Heart right ventricle (tissue), 16 donors: ENCODE measurements at places on chromosomes 1 and 21. TPM values are rescaled to one million over a fixed set of nuclear protein-coding genes. Genes with fewer than 3 reads are reported as not detected.

GRCh38 chr1:164559342-164560051 lies 513 bp downstream of the PBX1 start:
- peak; percentile 49 for DNase-seq

DNA sequence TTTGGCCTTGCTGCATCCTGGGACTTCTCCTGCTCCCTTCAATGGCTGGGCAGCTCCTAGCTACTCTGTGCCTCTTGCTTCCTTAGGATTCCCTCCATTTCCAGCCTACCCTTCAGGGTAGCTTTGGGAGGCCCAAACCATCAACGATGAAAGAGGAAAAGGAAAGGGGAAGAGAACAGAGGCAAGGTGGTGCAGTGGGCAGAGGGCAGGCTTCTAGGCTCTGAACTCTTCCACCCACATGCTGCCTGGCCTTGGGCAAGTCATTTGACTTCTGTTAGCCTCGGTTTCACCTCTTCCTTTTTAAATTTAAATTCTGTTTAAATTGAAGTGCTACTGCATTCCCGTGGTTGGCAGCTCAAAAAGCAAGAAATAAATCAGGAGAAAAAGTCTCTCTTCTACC lies 5.7 kb upstream of the PPM1J start:
- DNase-seq, result no peak

Gene TMEM240
- 3.2 TPM for total RNA-seq

Gene FASLG
- total RNA-seq, result not detected

DNA sequence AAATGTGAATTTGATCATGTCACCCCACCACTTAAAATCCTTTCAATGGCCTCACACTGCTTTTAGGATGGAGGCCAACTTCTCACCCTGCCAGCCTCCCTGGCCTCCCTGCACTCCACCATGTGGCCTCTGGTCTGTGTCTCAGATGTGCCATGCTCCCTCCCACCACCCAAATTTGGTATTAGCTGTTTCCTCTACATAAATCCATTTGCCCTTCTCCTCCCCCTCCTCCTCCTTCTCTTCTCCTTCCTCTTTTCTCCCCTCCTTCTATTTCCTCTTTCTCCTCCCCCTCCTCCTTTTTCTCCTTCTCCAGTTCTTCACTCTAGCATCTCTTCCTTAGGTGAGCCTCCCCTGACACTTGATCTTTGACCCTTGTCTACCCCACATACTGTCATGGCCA lies 16.7 kb upstream of the GUCA2B start:
- no peak for DNase-seq

- peak; percentile 40 for DNase-seq
These were observed 60.5 kb downstream of the CLIC4 start for GRCh38 chr1:24805534-24806301.
